ENCODE measurements at places on chromosomes 3 and 15.
A peak's percentile ranks its signal among the peaks of the same experiment; 100 is the strongest.

DNA sequence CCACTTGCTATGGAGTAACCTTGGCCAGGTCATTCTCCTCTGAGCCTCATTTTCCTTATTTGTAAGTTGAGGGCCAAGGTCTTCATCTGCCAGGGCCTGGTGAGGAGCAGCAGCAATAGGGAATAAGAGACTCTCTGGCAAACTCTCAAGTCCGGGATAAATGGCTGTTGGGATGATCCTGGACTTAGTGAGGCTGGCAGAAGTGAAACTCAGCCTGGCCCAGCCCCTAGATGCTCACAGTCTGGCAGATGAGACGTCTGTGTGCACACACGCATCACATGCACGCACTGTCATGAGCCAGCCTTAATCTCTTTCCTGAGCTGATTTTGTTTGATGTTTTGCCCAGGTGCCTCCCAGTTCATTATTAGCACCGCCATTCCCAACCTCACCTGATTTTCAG, 26.8 kb downstream of the SLC6A6 start:
- DNase-seq: no peak

DNA sequence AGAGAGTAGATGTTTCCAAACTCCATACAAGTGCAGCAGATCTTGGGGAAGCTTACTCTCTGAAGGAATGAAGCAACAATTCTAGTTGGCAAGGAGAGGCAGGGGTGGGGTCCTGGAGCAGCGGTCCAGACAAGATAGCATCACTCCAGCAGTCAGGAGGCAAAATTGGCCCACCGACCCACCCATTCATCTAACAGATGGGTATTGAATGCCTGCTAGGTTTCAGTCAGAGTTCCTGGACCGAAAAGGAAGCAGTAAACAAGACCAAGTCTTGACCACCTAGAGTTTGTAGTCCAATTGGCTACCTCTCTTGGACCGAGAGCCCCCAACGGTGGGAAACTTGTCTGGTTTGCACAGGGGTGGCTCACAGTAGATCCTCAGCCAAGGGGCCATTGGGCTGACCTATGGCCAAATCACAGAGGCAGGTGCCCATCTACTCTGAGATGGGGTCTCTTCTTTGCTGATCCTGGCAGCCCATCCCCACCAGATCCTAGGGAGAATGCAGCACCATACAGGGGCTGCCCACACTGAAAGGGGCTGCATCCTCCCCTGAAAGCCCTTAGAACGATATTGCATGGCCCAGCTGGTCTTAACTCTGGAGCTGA, 74.3 kb downstream of the CORO2B start:
- DNase-seq: no peak

DNA sequence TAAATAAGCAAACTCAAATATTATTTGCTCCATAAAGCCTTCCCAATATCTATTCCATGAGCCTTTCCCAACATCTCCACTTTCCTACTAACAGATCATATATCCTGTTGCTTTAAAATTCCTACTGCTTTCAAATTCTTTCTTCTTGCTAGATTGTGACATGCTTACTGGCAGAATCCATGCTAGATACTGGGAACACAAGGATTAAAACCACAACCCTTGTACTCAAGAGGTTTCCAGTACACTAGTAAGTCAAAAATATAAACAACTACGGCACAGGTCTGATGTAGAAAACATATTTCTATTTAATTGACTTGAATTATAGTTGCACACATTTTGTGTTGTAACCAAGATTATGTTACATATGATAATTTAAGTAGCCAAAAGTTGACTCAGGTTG, 275.0 kb downstream of the ZBTB20 start:
- peak; percentile 72 for DNase-seq

DNA sequence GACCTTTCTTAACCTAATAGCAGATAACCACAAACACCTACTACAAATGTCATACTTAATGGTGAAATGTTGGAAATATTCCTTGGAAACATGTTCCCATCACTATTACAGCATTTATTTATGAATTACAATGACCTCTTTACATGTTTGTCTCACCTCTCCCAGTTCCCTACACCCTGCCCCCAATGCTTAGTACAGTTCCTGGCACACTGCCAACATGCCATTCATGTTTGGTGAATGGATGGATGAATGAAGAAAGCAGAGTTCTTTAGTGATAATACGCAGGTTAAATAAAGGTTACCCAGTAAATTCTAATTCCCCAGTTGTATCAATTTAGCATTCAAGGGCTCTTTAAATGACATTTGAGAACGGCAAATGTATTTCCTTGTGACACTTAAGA, 259.9 kb upstream of the ATP11B start:
- DNase-seq: no peak

- DNase-seq: peak; percentile 35
These were observed 76.3 kb downstream of the XXYLT1 start for GRCh38 chr3:195194559-195195206.

DNA sequence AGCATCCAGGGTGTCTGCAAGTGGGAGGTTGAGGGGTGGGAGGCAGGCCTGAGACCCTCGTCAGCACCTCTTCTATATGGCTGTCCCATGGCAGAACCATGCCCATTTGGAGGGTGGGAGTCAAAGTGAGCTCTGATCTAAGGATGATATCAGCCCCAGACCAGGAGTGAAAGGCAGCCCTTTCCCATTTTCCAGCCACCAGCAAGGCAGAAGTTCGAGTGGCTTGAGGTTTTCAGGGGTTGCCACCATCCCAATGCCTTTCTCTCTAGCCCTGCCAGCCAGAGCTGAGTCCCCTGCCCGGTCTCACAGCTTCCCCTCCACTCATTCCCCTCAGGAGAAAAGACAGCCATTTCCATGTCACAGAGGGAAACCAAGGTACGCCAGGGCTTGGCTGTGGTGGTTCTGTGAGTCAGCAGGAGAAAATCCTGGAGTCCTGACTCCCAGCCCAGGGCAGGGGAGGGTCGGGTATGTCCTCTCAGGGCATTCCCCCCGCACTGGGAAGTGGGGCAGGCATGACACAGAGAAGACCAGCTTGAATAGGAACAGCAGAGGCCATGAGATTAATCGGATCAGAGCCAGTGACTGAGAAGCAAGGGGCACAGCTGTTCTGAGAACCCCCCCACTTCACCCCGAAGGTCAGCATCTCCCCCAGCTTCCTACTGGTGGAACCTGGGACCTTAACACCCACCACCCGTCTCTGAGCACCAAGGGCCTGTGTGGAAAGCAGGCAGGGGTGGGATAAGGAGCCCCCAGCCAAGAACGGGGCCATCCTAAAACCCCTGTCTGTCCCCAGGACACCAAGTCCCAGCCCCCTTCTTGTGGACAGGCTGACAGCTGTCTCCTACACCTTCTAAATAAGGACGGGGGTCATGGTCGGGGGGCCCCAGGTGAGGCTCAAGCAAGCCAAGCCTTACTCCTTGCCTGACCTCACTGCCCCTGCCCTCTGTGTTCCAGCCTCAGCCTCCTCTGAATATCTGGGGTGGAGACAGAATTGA, 965 bp upstream of the SLC38A3 start:
- peak; percentile 15 for DNase-seq

GRCh38 chr3:180329187-180329586, 272.8 kb upstream of the TTC14 start:
- no peak for DNase-seq

DNA sequence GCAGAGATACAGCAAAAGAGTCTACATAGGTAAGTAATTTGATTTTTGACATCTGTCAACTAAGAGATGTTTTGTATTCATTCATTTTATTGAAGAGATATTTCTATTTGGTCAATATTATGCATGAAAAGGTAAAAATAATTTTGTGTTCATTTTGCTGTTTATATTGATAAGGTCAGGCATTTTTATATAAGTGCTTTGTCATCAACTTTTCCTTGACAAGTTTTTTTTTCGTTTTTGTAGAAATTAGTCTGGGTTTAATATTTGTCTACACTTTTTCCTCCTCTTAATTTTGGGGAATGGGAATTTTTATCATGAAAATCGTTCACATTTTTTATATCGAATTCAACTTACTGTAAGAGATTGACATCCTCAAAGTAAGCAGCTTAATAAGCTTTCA, 67.7 kb downstream of the STT3B start:
- DNase-seq: no peak

GRCh38 chr3:120450600-120451271, at the start of gene FSTL1:
TSS of gene FSTL1 (minus strand) at chr3:120450992. CDS start at chr3:120450746, 246 bp downstream.
- peak; percentile 43 for DNase-seq

Data from LHCN-M2 (cell line).